ENCODE measurements at places on chromosomes 1 and 21. TPM values are rescaled to one million over a fixed set of nuclear protein-coding genes. Genes with fewer than 3 reads are reported as not detected.

- no peaks in the 10 kb centered on the region for H3K27me3 ChIP-seq
- peak overlapping the region; percentile 60 for H3K4me3 ChIP-seq
- no peak for DNase-seq
- no peaks in the 10 kb centered on the region for H3K36me3 ChIP-seq
- H3K4me1 ChIP-seq, result peaks cover 57% of the 10 kb centered on the region
- peak overlapping the region; percentile 80 for H3K27ac ChIP-seq
Observed at GRCh38 chr1:164771041-164771618, 212.1 kb downstream of the PBX1 start.

- H3K4me1 ChIP-seq, result peaks cover 45% of the 10 kb centered on the region
- peaks cover 17% of the 10 kb centered on the region for H3K36me3 ChIP-seq
- no peaks in the 10 kb centered on the region for H3K27me3 ChIP-seq
- H3K27ac ChIP-seq, result peak overlapping the region; percentile 94
- no peak overlapping the region for H3K4me3 ChIP-seq
Observed at GRCh38 chr21:32370998-32371766, 21.6 kb downstream of the URB1 start.

GRCh38 chr1:1175221-1176062, 1.8 kb downstream of the TTLL10 start:
- peaks cover 15% of the 10 kb centered on the region for H3K27me3 ChIP-seq
- H3K4me3 ChIP-seq, result no peak overlapping the region
- H3K4me1 ChIP-seq, result no peaks in the 10 kb centered on the region
- no peak overlapping the region for H3K27ac ChIP-seq
- H3K36me3 ChIP-seq, result no peaks in the 10 kb centered on the region

Gene SERTAD4
- 47.2 TPM for total RNA-seq

DNA sequence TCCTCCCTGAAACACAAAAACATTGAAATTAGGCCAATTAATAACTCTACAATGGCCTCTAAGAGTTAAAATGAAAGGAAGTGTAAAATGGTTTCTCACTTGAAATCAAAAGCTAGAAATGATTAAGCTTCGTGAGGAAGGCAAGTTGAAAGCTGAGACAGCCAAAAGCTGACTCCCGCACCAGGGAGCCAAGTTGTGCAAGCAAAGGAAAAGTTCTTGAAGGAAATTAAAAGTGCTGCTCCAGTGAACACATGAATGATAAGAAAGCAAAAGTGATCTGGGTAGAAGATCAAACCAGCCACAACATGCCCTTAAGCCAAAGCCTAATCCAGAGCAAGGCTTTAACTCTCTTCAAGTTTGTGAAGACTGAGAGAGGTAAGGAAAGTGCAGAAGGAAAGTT, 22.8 kb downstream of the CYYR1 start:
- no peak for DNase-seq
- H3K27me3 ChIP-seq, result no peaks in the 10 kb centered on the region
- H3K36me3 ChIP-seq, result no peaks in the 10 kb centered on the region
- peaks cover 6% of the 10 kb centered on the region for H3K4me1 ChIP-seq
- H3K4me3 ChIP-seq, result no peak overlapping the region

GRCh38 chr1:55468142-55468795, 253.1 kb upstream of the USP24 start:
- DNase-seq, result no peak
- no peak overlapping the region for H3K4me3 ChIP-seq
- H3K27ac ChIP-seq, result peak overlapping the region; percentile 61
- H3K36me3 ChIP-seq, result no peaks in the 10 kb centered on the region

Gene CHIA
- total RNA-seq, result not detected

- H3K4me3 ChIP-seq, result no peak overlapping the region
- H3K27me3 ChIP-seq, result no peaks in the 10 kb centered on the region
- peaks cover 12% of the 10 kb centered on the region for H3K4me1 ChIP-seq
- no peak overlapping the region for H3K27ac ChIP-seq
- DNase-seq, result no peak
- peaks cover 8% of the 10 kb centered on the region for H3K36me3 ChIP-seq
Observed at GRCh38 chr1:232509570-232509969, 120.4 kb downstream of the SIPA1L2 start.

DNA sequence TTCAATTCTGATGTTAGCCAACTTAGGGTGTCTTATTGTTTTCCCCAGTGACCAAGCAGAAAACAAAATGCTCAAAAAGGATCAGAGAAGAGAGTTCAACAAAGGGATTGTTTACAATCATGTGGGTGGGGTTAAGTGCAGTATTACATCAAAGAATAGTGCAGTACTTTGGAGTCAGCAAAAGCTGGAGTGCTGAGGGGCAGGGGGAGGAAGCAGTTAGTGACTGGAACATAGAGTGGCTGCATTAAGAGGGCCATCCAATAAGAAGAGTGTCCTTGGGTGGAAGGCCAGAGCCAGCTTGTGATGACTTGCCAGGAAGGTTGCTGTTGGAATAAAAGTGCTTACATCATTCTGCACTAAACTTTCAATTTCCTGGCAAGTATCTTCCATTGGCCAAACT, 175.5 kb downstream of the CYYR1 start:
- no peak for DNase-seq
- H3K27ac ChIP-seq, result no peak overlapping the region
- no peaks in the 10 kb centered on the region for H3K27me3 ChIP-seq
- no peak overlapping the region for H3K4me3 ChIP-seq

DNA sequence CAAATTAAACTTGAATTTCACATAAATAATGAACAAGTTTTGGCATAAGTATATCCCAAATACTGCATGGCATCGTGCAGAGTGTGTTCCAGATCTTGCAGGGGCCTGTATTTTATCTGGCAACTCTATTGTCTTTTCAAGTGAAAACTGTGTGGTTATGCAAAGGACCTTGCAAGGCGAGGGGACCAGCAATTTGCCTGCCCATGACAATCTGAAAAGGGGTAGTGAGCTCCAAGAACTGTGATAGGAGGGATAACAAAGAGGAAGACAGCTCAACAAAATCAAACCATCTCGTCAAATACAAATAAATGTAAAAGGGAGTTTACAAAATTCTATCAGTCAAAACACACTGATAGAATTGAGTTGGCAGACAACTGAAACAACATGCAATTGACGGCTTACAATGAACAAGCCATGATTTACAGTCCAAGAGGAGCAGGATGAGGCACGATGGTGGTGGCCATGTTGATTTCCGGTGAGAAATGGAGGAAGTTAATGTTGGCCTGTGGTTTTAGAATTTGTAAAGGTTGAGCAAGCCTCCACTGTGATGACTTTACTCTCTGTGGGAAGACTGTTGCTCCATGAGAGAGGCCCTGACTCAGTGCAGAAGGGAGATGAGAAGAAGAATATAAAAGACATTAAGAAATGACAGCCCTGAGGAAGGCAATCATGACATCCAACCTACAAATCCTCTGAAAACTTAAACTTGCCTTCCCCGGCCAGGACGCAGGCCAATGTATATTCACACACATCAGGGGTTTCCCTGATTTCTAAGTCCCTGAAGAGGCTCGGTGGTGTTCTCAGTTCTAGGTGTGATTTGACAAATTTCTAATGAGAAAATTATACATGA, 132.2 kb downstream of the ADSS2 start:
- no peaks in the 10 kb centered on the region for H3K27me3 ChIP-seq
- peak overlapping the region; percentile 42 for H3K27ac ChIP-seq
- H3K4me3 ChIP-seq, result no peak overlapping the region
- peak; percentile 15 for DNase-seq
- H3K36me3 ChIP-seq, result no peaks in the 10 kb centered on the region

DNA sequence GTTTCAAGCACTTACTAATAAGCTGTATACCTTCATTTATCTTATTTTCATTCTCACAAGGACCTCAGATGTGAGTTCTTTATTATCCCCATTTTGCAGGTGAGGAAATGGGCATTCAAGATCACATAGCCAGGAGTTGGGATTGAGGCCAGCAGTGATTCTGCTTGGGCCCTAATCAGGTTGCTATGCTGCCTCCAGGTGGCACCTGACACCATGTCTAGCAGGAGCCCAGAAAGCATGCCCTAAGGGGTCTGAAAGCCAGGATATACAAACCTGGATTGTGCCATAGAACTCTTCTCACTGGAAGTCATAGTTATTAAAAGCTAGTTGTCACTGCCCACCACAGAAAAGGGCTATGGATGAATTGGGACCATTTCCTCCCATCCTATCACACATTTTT, 61.1 kb downstream of the FYB2 start:
- peaks cover 34% of the 10 kb centered on the region for H3K27me3 ChIP-seq
- DNase-seq, result no peak
- H3K4me3 ChIP-seq, result no peak overlapping the region
- peaks cover 2% of the 10 kb centered on the region for H3K4me1 ChIP-seq

DNA sequence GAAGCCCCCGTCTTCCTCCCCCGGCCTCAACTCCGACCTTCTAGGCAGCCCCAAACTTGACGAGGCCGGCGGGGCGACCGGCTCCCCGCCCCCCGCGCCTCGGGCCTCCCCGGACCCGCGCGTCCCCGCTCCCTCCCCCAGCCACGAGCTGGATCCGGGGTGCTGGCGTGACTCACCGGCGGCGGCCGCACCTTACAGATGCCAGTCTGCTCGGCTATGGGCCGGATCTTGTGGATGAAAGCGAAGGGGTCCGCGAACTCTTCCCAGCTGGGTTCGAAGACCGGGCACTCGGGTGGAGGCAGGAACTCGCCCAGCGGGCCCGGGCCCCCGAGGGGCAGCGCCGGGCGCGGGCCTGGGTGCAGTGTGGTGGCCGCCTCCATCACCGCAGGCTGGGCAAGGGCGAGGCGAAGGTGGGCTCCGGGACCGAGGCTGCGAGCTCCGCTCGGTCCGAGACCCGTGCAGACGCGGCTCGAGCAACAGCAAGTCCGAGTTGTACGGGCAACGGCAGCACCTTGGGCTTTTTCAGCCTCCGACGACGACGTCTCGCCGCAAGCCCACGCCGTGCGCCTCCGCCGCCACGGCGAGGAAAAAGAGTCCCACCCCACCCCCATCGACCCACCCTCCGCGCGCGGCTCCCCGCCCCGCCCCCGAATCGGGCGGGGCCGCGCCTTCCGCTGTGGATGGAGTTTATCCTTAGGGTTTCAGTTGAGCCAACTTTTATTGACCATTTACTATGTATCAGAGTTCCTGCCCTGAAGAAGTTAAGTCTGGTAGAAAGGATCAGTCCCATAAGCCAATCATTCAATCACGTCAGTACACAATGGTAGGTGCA, at the start of gene KDM5B:
KDM5B (minus strand) TSS at position 496 of the 832 bp plus-strand sequence; CDS start at position 380, 116 bp downstream.
- H3K27ac ChIP-seq, result peak within 1 kb of the TSS; percentile 64
- peak within 1 kb of the TSS; percentile 88 for H3K4me3 ChIP-seq
- peaks cover 60% of the 10 kb centered on the region for H3K4me1 ChIP-seq
- peak; percentile 91 for DNase-seq
- H3K27me3 ChIP-seq, result no peaks in the 10 kb centered on the region
- no peaks in the 10 kb centered on the region for H3K36me3 ChIP-seq

Gene PIK3CD
- 14.6 TPM for total RNA-seq

DNA sequence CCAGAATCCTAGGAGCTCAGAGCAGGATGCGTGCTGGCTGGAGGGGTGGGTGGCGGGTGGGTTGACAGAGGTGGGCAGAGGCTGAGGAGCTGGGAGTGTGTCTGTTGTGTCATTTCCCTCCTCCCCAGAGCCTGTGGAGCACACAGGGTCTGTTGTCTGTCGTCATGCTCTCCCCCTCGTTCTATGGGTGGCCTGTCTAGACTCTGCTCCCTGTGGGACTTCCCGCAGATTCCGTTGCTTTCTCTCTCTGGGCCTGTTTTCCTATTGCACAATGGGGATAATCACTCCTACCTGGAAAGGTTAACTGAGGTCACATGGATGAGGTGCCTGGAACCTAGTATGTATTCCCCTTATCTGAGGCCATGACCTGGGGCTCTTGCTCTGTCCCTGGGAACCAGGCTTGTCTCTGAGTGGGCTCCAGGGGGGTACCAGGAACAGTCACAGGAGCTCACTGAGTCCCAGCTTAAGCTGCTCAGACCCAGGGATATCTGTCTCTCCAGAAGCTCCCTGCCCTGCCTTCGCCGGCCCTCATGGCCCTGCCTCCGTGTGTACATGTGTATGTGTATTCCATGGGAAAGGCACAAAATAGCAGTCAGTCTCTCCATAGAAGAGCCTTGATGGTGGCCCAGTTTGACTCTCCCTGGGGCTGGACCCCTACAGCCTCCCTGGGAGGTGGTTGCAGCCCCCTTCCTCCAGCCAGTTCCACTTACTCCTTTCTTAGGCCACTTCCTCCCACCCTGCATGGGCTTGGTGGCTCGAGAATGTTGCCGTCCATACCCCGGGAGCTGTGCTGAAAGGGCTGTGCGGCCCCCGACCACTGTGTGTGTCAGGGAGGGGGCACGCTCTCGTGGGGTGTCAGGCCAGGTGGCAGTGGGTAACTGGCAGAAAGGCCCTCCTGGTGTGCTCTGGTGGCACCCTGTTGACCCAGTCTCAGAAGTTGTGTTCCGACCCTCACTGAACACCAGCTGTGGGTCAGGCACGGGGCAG, 17.9 kb downstream of the PTPRF start:
- H3K27me3 ChIP-seq, result no peaks in the 10 kb centered on the region
- H3K27ac ChIP-seq, result no peak overlapping the region
- no peaks in the 10 kb centered on the region for H3K36me3 ChIP-seq
- no peak overlapping the region for H3K4me3 ChIP-seq
- no peaks in the 10 kb centered on the region for H3K4me1 ChIP-seq
- no peak for DNase-seq

DNA sequence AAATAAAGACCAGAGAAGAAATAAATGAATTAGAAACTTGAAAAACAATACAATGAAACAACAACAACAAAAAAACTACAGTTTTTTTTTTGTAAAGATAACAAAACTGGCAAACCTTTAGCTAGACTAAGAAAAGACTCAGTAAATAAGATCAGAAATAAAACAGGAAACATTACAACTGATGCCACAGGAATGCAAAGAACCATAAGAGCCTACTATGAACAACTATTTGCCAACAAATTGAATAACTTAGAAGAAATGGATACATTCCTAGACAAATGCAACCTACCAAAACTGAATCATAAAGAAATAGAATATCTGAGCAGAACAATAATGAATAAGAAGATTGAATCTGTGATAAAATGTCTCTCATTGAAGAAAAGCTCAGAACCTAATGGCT, 742.0 kb downstream of the ADGRL2 start:
- H3K27me3 ChIP-seq, result no peaks in the 10 kb centered on the region
- no peak for DNase-seq
- no peak overlapping the region for H3K4me3 ChIP-seq
- H3K27ac ChIP-seq, result no peak overlapping the region

DNA sequence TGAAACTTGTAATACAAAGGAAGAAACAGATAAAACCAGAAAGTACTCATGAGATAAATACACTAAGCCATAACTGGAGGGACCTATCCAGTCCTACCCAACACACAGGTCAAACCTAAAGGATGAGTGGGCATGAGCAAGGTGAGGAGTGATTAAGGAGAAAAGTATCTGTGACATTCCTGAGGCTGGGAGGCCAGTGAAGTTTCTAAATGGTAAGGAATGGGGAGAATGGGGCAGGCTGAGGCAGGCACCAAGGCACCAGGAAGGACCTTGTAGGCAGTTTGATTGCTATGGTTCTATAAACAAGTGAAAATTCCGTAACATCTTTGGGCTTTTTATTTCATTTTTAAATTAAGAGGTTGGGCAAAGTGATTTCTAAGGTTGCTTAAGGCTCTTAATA, 10.4 kb downstream of the DDX59 start:
- H3K36me3 ChIP-seq, result peaks cover 64% of the 10 kb centered on the region
- H3K27me3 ChIP-seq, result no peaks in the 10 kb centered on the region
- H3K4me3 ChIP-seq, result no peak overlapping the region

Gene CHRM3
- total RNA-seq, result 0.37 TPM

Measured in osteocyte (in vitro differentiated cells).